Foreskin keratinocyte (primary cell): ENCODE measurements at places on chromosomes 1 and 21. TPM values are rescaled to one million over a fixed set of nuclear protein-coding genes. Genes with fewer than 3 reads are reported as not detected.

Gene HSD3B2
- not detected in 2 replicates for total RNA-seq

Gene RNU1-2
- 2,556 and 4,441 TPM in 2 replicates for total RNA-seq

Gene PHGDH
- 104 and 195 TPM in 2 replicates for total RNA-seq

Gene REN
- not detected in 2 replicates for total RNA-seq

Gene TBX19
- 0.24 and 0.32 TPM in 2 replicates for total RNA-seq
